Activated CD8-positive, alpha-beta memory T cell treated with anti-CD3 and anti-CD28 coated beads, Interleukin-2, amount 50 U/mL, for 4 hours (primary cell): ENCODE measurements at places on chromosomes 12 and 14.

DNA sequence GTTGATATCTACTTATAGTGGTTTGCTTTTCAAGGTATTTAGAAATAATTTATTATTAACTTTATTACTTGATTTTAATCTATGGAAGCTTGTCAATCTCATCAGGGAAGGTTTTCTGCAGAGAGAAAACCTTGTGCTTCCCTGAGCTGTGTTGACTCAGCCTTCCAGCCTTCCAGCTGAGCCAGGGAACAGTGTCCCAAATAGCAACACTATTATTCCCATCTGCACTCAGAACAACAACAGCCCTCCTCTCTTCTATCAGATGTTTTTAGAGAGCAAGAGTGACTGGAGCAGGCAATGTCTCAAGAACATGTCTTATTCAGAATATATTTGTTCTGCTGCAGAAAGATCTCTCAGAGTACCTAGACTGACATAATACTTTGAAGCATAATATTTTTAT lies 389.9 kb upstream of the GARIN6 start:
- no peak for DNase-seq

- DNase-seq, result no peak
These were observed 42.3 kb downstream of the NR1H4 start for GRCh38 chr12:100515968-100516367.

- no peak for DNase-seq
These were observed 181.4 kb downstream of the SYT1 start for GRCh38 chr12:79046021-79046420.

GRCh38 chr12:89783359-89784060 lies 74.9 kb upstream of the ATP2B1 start:
- DNase-seq, result no peak

DNA sequence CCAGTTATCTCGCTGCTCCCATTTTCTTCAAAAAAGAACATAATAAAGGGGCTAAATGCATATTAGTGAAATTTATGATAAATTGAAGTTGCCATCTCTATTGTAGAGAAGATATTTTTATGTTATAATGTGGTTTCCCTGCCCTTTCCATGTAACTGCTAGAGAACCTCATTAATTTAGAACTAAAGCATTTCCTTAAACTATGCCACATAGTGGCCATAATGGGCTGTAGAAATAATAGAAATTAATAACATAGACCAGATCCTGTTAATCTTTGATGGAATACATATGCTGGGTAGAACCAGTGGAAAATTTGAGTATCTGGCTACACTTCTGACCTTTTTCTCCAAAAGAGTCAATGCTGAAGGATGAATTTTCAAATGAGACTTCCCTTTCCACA lies 376.7 kb downstream of the PDZRN4 start:
- no peak for DNase-seq

DNA sequence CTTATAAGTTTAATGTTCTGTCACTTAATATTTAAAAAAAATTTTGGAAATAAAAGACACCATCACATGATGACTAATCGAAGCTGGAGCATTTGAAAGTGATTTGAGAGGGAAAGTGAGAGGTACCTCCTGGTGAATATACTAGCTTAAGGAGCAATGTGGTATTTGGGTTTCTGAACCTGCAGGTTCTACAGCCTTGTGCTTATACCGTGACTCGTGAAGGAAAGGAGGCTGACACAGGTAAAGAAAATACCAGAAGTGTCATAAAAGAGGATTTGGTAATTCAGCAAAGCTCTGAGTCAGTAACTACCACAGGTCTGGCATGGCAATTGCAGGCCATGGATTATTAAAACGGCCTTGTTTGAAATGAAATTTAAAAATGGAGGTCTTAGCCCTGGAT lies 151.0 kb downstream of the SLC38A4 start:
- DNase-seq, result no peak

- no peak for DNase-seq
These were observed 222.9 kb downstream of the C12orf50 start for GRCh38 chr12:87806310-87806709.

DNA sequence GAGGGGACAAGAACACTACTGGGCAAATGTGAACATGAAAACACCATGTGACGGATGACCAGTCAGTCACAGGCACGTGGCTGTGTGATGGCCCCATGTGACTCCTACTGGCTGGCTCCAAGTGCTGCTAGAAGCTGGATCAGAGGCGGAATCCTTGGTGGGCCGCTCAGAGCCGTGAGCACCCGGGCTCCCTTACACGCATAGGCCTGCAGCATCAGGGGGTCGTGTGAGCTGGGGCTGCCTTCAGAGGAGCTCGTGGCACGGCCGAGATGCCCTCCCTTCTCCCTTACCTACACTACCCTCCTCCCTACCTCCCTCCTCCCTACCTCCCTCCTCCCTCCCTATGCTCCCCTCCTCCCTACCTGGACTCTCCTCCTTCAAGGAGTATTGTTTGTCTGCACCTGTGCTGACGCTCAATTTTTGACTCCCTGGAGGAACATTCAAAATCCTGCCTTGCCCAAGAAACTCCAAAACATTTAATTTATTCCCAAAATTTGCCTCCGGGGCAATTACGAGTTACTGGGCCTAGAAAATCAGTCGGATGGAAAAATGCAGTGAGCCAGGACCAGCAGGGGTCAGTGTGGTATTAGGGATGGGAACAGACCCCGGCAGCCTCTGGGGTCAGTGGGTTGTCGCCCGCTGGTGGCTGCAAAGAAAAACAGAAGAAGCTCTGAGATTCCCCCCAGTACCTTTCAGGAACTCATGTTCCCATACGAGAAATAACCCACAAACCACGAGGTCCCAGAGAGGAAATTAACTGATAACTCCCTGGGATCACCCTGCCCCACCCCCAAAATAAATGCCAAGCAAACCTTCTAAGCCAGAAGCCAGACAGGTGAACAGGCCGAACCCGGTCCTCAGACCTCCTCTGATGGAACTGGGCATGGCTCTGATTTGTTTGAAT lies 61.3 kb downstream of the C14orf132 start:
- peak; percentile 58 for DNase-seq

GRCh38 chr14:106489112-106489881 lies 962.9 kb downstream of the TMEM121 start:
- DNase-seq, result no peak

GRCh38 chr14:31947076-31947475 lies 130.0 kb upstream of the ARHGAP5 start:
- DNase-seq, result no peak

- DNase-seq, result no peak
These were observed 41.2 kb downstream of the YLPM1 start for GRCh38 chr14:74804219-74804825.

GRCh38 chr12:32233568-32233967 lies 126.9 kb downstream of the BICD1 start:
- DNase-seq, result no peak

- no peak for DNase-seq
These were observed 31.8 kb downstream of the PAH start for GRCh38 chr12:102885043-102885932.

- no peak for DNase-seq
These were observed 161.8 kb upstream of the SLC38A2 start for GRCh38 chr12:46534327-46534840.

DNA sequence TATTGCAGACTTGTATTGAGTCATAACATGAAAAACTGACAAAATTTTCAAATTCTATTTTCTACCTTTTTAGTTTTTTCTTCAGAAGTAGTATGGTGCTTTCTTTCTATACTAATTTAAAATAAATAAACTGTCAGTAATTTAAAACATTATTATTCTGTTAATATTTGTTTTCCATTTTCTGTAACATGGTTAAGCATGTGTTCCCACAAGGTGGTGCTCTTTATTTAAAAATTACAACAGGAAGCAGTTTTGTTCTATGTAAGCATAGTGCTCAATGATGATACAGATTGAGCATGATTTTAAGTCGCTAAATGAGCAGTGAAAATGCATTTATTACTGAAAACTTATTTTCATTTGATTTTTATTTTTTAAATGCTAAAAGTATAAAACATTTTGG lies 114.6 kb downstream of the PPFIA2 start:
- DNase-seq, result no peak

GRCh38 chr14:20615996-20616395 lies 24.8 kb upstream of the RNASE12 start:
- DNase-seq, result no peak

DNA sequence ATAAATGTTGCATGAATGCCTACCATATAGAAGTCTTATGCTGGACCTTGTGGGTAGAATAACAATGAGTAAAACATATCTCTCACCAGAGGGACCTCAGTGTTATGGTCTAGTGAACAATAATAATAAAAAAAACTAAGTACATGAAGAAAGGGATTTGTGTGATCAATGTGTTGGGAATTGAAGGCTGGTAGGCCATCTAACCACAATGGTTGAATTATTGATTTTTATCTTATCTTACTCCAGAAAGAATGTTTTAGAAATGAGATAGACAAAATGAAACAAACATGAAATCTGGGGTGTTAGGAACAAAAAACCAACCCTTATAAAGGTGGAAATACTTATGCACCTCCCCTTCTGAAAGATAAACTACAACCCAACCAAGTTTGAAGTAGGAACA lies 243.9 kb upstream of the LRIG3 start:
- no peak for DNase-seq

DNA sequence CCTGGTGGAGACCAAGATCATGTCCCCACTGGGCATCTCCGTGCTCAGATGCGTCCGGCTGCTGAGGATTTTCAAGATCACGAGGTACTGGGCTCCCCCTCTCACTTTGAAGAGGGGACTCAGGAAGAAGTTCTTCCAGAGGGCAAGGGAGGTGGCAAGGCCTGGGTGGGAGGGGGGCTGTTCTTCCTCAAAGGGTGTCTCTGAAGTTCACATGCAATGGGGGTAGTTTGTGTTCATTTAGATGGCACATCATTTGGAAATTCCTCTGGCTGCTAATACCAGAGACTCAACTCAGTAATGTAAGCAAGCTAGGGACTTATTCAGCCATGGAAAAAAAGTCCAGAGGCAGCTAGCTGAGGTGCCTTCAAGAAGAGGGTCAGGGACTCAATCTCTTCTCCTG lies 227.1 kb upstream of the FKBP4 start:
- DNase-seq, result no peak

- no peak for DNase-seq
These were observed 70.4 kb downstream of the KITLG start for GRCh38 chr12:88509851-88510250.

DNA sequence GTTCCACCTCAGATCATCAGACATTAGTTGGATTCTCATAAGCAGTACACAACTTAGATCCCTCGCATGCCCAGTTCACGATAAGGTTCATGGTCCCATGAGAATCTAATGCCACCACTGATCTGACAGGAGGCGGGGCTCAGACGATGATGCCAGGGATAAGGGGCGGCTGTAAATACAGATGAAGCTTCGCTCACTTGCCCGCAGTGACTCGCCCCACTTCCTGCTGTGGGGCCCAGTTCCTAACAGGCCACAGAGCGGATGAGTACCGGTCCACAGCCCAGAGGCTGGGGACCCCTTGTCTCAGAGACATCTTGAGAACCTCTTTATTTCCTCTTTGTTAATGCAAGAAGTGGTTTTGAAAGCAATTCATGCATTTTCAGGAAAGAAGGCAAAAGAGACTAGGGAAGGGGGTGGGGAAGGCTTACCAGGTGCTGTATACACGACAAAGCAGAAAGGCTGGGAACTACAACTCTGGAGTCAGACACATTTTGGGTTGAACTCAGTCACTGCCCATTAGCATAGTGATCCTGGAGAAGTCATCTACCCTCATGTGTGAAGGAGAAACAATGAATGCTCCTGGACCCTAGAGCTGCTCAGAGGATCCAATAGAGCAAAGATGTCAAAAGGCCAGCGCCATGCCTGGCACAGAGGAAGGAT lies 68.7 kb downstream of the EID3 start:
- DNase-seq, result peak; percentile 26

GRCh38 chr14:100327128-100327527 lies 4.0 kb downstream of the SLC25A47 start:
- DNase-seq, result no peak

DNA sequence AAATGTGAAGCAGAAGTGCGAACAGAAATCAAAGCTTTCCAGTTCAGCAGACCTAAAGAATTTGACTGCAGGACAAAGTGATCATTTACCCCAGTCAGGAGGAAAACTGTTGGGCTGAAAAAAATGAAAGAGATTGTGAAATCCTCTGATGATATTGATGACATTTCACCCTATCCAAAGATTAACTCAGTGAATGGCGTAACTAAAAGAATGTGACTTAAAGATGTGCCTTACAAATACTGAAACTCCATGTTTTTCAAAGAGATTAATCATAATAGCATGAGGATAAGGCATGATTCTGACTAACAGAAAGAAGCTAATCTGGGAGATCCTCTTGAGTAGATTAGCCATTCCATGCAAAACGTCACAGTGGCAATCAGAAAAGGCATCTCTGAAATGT lies 225.6 kb downstream of the DUSP6 start:
- no peak for DNase-seq

GRCh38 chr14:61872452-61872851 lies 110.2 kb downstream of the SNAPC1 start:
- DNase-seq, result no peak

DNA sequence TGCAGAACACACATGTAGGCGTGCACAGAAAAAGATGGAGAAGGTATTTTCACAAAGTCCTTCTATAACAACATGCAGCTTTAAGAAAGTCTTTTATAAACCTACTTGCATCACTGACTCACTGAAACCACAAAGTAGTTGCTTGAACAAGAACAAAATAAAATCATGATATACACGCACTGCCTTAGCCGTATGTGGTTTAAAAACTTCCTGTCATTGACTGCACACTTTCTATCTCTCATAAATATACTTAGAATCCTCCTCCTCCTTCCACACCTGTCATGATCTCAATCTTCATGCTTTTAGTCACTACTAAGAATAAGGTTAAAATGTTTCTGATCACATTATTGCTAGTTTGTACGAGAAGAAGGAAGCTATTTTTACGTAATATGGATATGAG lies 31.8 kb upstream of the RAD51AP1 start:
- no peak for DNase-seq

GRCh38 chr12:2609020-2609419 lies 185.8 kb upstream of the FKBP4 start:
- DNase-seq, result no peak

DNA sequence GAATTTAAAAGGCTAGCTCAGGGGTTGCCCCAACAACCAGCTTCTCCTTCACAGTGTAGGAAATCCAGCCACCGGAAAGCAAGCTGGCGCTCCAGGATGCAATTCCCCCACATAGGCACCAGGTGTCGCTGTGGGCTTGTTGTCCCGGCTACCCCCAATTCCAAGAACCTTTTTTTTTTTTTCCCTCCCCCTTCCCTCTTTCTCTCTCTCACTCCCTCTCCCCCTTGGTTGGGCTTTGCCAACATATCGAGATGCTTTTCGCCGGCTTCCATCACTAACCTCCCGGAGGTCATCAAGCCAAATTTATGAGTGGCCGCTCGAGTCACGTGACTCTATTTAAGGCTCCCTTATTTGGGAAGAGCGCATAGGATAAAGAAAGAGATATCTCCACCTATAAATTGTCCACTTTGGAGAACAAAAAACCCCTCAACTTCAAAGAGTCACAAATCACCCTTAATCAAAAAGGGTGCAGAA lies at the start of gene HOXC5:
TSS of gene HOXC5 (plus strand) at position 424 of the 474 bp plus-strand sequence. CDS start 73 bp downstream, outside the sequence.
- DNase-seq, result peak; percentile 69
